ENCODE measurements at places on chromosomes 2 and 18.

GRCh38 chr18:79569720-79570119, 109.9 kb upstream of the CTDP1 start:
- DNase-seq: no peak

- no peak for DNase-seq
Observed at GRCh38 chr2:127953128-127953718, 67.5 kb upstream of the AMMECR1L start.

- no peak for DNase-seq
Observed at GRCh38 chr2:108959401-108959800, 29.6 kb downstream of the EDAR start.

DNA sequence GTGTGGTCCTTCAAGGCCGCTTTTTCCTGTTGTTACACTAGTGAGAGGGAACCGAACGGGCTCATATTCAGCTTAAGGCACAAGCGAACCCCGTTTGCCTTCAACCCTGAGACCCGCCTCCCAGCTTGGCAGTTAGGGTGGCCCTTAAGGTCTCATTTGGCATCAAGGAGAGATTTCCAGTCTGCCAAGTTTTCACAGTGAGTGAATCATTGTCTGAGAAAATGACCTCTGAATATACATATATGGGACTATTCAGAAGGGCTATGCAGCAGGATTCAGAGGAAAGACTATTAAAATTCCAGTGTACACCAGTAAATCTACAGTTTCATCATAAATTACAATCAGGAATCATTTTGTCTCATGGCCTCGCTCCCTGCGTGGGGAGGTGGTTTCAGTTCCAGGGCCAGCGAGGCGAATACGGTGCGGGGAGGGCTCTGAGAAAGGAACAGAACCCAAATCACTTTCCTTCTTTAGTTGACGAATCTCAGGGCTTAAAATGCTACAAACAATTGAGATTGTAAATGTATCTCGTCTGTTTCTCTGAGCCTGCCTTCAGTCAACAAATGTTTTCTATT, 231.4 kb downstream of the FAM210A start:
- no peak for DNase-seq

GRCh38 chr2:124814968-124815745, 790.1 kb downstream of the CNTNAP5 start:
- DNase-seq: no peak

GRCh38 chr2:188050726-188051125, 240.9 kb upstream of the GULP1 start:
- DNase-seq: no peak

- DNase-seq: no peak
Observed at GRCh38 chr2:239461291-239462190, 60.7 kb upstream of the HDAC4 start.

- DNase-seq: no peak
Observed at GRCh38 chr2:51291762-51292551, 260.0 kb upstream of the NRXN1 start.

DNA sequence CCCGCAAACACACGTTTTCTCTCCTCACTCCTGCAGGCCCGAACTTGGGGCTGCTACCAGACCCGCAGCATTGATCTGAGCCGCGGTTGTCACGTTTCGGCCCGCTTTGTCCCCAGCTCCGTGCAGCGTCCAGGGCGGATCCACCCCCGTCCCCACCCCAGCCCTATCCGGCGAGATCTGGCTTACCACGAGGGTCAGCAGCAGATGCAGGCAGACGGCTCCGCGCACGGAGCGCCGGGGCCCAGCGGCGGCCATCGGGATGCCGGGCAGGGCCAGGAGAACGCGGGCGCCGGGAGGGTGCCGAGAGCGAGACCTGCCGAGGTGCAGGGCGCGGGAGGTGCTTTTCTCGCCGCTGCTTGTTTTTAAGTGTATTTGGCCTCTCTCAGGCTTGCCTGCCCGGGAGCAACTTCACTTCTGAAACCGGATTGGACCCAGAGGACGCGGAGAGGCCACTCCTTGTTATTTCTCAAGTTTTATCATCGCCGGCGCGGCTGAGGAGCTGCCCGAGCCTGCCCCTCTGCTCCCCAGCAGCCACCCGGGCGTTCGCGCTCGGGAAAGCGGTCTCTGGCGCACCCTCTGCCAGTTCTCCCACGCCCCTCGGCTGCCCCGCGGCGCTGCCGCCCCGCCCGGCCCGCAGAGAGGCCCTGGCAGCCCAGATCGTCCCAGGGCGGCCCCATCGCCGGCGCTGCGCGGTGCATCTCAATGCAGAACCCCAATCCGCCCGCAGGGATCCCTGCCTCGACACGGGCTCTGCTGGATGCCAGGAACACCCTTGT, at the start of gene DSC3:
DSC3 (minus strand) TSS at position 337 of the 776 bp plus-strand sequence; CDS start at position 255, 82 bp downstream.
- peak; percentile 61 for DNase-seq

- DNase-seq: no peak
Observed at GRCh38 chr18:55432307-55433040, 155.5 kb downstream of the TCF4 start.

- no peak for DNase-seq
Observed at GRCh38 chr2:181998891-181999654, 13.4 kb downstream of the PPP1R1C start.

DNA sequence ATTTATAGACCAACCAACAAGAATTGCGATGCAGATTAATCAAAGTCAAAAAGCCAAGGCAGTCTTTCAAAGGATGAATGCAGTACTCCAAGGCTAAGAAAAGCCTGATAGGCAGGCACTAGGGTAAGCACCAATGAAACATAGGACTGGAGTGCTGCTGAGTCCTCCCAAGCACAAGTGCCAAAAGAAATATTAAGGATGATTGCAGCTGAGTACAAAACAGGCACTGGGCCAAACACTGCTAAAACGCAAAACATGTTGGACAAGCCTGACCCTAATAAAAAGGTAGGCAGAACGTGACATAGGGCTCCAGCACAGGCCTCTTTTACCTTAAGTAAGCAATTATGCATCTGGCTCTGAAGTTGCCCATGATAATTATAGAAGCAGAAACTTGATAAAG, 160.1 kb upstream of the LRP1B start:
- no peak for DNase-seq

DNA sequence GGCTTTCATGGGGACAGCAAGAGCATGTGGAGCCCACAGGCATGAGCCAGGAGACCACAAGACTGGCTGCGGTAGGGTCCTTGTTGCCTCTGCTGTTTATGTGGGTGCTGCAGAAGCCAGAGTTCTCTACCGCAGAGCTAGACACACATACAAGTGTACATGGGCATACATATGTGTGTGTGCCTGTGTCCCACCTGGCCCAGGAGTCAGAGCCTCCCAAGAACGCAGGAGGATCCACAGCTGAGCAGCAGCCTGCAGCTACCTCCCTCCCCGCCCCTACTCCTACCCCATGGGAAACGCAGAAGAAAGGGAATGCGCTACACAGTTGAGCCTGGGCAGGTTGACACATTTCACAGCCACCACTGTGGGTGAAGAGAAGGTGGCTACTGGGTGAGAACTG, 438.1 kb upstream of the SMIM21 start:
- DNase-seq: no peak

GRCh38 chr18:51400721-51401120, 203.2 kb upstream of the MEX3C start:
- DNase-seq: no peak

DNA sequence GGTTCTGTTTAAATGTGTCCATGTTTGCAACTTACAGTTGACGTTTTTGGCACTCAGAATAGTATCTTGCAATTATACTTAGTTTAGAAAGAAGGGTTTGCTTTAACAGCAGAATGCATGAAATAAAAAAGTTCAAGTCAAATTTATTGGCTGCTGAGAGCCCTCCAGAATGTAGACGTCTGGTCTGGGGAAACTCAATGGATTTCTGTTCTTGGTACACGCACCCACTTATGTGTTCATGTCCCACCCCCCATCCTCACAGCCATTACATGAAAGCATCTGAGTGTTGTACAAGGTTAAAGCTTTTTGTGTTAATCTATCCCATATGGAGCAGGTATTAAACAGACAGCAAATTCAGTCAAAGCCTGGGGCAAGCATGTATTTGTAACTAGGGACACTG, 219.5 kb downstream of the SOX11 start:
- no peak for DNase-seq

GRCh38 chr2:5839550-5839949, 147.4 kb downstream of the SOX11 start:
- DNase-seq: peak; percentile 9

- no peak for DNase-seq
Observed at GRCh38 chr2:39718483-39718882, 52.8 kb downstream of the TMEM178A start.

DNA sequence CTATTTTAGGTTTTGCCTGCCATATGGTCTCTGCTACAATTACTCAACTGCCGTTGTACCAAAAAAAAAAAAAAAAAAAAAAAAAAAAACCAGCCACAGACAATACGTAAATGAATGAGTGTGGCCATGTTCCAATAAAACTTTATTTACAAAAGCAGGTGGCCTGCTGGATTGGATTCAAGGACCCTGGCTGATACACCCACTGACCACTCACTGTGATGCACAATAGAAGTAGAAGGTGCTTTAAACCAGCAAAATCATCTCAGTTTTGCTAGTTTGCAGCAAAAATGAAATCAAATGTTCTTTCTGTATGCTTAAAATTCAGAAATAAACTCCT, 137.4 kb downstream of the AKAIN1 start:
- no peak for DNase-seq

DNA sequence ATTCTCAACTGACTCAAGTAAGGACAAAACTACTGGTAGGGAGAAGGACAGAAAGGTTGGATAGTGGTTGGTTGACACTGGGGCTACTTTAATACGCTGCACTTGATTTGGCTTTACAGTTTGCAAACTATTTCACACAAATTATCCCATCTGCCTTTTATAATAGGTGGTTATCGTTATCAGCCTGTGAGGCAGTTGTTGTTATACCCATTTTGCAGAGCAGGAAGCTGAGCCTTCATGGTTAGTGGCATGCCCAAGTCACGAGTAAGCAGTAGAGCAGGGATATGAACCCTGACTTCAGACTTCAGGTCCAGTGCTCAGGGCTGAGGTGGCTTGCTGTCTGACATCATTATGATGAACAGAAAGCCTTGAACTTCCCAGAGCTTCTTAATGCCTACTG, 5.3 kb downstream of the CTIF start:
- DNase-seq: no peak

DNA sequence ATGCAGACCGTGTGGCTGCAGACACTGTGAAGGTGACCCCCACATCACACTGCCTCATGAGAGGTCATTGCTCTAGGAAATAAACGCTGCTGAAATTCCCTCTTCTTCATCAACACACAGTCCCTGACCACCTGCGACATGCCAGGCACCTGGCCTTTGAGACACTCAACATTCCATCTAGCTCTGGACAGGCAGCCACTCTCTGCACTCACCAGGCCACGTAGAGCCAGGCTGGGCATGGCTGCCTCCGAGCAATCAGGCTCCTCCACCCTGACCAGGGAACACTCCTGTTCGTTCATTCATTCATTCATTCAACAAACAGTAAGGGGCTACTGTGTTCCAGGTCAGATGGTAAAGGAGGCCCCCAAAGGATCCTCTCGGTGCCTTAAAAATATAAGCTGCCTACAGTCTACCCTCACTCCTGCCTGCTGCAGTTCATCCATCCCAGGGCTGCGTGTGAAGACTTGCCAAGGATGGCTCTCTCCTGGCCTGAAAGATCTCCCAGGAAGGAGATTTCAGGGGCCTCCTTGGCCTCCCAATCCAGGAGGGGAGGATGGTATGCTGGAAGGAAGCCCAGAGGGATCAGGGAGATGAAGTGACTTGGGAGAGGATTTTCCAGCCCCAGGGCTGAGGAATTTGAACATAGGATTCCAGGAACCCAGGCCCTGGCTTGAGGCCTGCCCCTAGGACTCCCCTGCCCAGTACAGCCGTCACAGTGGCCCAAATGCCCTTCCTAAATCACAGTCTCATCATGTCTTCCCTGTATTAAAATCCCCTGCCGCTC, 66.7 kb downstream of the TNS1 start:
- no peak for DNase-seq

DNA sequence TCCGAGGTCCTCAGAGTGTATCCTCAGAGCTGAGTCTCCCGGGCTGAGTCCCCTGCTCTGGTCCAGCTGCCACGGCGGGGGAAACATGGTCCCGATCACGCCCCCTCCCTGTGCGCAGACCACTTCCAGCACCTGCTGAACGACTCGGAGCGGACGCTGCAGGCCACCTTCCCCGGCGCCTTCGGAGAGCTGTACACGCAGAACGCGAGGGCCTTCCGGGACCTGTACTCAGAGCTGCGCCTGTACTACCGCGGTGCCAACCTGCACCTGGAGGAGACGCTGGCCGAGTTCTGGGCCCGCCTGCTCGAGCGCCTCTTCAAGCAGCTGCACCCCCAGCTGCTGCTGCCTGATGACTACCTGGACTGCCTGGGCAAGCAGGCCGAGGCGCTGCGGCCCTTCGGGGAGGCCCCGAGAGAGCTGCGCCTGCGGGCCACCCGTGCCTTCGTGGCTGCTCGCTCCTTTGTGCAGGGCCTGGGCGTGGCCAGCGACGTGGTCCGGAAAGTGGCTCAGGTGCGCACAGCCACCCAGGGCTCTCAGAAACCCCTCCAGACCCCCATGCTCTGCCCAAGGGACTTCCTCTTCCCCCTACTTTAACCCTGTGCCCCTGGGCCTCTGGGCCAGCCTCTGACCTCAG, 26.7 kb downstream of the GPC1 start:
- DNase-seq: no peak

- no peak for DNase-seq
Observed at GRCh38 chr2:133682906-133683305, 114.6 kb upstream of the NCKAP5 start.

DNA sequence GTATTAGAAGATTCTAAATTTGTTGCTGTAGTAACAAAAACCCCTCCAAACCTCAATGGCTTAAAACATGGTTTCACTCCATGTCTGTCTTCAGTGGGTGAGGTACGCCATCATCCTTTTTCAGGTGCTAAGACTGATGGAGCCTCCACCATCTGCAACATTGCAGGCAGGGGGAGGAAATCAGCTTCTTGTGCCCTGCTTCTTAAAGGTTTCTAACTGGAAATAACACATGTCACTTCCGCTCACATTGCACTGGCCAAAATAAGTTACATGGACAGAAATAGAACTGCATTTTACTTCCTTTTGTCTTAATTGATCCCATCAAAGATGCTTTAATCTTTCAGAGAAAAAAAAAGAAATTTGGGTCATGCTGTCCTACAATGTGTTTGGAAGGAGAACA, 94.1 kb downstream of the GALNT3 start:
- DNase-seq: no peak

- DNase-seq: no peak
Observed at GRCh38 chr18:37361335-37362157, 204.1 kb downstream of the CELF4 start.

Measured in neuronal stem cell (in vitro differentiated cells).